Midbrain (tissue), 1 donor: ENCODE measurements at places on chromosomes 12 and 14.

GRCh38 chr12:86170051-86170450 lies 86.1 kb downstream of the MGAT4C start:
- DNase-seq = no peak

DNA sequence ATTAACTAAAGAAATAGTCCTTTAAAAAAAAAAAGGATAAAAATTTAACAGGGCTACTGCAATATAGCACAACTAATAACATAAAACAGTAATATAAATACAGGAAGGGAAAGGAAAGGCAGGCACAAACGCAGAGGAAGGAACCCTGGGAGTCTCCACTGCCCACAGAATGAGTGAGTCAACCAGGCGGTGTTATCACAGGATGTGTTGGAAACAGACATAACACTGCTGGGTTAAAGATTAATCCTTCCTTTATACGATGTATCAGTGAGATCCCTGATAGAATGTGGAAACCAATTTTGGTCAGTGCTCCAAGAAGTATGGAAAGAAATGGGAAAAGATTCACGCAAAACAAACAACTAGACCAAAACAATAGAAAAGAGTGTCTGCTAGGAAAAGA lies 47.9 kb downstream of the FGD6 start:
- DNase-seq = no peak

DNA sequence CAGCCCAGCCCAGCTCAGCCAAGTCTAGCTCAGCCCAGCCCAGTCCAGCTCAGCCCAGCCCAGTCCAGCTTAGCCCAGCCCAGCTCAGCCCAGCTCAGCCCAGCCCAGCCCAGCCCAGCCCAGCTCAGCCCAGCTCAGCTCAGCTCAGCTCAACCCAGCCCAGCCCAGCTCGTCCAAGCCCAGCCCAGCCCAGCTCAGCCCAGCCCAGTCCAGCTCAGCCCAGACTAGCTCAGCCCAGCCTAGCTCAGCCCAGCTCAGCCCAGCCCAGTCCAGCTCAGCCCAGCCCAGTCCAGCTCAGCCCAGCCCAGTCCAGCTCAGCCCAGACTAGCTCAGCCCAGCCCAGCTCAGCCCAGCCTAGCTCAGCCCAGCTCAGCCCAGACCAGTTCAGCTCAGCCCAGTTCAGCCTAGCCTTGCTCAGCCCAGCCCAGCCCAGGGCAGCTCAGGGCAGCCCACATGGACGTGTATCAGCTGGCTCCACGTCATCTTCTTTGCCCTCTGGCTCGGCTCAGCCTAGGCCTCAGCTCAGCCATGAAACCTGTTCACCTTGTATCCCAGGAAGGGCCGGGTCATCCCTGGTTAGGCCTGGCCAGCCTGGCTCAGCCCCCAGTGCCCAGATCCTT lies 185.6 kb downstream of the TMEM121 start:
- no peak for DNase-seq

DNA sequence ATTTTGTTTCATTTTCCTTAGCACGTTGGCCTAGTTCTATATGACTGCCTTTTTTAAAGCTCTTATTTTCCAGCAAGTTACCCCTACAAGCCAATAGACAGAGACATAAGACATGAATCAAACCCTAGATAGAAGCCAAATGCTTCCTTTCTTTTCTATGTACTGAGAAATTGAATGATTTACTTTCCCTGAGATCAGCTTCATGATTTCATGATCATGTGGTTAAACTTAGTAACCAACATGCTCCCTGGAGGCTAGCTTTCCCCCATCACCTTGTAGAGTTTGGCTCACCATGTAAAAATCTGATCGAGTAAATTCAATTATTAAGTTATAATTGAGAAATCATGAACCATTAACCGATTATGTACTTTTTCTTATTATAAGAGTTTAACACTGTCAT lies 148.1 kb upstream of the LRIG3 start:
- no peak for DNase-seq
